ENCODE measurements at places on chromosomes 11 and 22.

- no peak for DNase-seq
These were observed 1.3 kb downstream of the HARBI1 start for GRCh38 chr11:46615756-46616155.

DNA sequence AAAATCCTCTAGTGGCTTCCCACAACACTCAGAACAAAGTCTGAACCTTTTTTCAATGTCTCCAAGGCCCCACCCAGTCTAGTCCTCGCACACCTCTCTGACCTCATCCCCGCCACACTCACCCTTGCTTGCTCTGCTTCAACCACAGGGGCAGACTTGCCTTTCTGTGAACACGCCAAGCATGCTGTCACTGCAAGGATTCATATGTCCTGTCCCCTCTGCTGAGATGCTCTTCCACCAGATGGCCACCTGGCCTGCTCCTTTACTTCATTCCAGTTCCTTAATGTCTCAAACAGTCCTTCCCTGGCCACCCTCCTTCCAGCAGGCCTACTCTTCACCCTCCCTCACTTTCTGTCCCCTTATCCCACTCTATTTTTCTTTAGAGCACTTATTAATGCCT lies 60.6 kb upstream of the ARHGAP20 start:
- no peak for DNase-seq

DNA sequence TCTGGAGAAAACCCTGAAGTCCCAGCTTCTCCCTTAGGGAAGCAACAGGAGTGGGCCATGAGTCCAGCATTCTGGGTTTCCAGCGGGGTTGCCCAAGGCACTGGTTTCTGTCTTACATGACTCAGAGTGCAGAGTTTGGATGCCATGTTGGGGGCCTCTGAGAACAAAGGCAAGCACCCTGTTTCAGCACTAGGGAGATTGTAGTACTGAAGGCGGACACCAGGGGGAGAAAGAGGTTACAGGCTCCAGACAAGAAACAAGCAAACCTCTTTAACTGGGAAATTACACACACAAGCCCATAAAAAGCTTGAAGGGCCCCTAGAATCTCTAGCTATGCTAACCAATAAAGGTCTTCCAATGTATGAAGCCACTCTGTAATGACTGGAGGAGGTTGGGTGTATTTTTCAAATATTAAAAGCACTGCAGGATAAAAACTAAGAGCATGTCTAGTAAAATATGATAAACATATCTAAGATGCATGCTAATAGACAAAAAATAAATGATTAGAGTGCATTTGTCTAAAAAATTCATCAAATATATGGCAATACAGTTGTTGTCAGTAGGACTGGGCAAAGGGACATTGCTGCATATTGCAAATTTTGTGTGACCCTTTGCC lies 7.1 kb downstream of the MS4A6E start:
- no peak for DNase-seq

DNA sequence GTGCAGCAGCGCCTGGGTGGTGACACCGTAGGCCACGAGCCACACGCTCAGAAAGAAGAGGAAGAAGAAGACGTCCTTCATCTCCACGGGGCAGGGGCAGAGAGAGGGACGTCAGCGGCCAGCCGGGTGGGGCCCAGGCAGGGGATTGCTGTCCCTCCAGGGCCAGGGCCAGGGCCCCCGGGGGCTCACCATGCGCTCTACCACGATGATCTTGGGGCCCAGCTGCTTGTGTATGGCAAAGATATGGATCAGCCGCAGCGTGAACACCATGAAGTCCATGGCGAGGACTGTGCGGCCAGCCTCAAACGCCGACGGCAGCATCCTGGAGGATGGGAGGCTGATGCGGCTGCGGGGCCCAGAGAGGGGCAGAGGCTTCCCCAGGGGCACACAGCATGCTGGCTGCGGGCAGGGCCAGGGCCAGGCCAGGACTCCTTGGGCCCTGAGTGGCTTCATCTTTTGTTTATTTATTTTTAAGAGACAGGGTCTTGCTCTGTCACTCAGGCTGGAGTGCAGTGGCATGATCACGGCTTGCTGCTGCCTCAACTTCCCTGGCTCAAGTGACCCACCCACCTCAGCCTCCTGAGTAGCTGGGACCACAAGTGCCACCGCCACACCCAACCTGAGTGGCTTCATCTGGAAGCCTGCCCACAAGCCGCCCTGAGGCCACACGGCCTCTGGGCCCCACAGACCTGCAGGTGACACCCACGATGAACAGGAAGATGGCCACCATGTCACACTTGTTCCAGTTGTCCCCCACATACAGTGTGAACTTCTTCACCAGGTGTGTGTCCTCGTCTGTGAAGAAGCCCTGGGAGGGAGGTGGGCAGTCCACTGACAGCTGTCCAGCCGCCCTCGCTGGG lies 11.1 kb downstream of the TSSC4 start:
- no peak for DNase-seq

DNA sequence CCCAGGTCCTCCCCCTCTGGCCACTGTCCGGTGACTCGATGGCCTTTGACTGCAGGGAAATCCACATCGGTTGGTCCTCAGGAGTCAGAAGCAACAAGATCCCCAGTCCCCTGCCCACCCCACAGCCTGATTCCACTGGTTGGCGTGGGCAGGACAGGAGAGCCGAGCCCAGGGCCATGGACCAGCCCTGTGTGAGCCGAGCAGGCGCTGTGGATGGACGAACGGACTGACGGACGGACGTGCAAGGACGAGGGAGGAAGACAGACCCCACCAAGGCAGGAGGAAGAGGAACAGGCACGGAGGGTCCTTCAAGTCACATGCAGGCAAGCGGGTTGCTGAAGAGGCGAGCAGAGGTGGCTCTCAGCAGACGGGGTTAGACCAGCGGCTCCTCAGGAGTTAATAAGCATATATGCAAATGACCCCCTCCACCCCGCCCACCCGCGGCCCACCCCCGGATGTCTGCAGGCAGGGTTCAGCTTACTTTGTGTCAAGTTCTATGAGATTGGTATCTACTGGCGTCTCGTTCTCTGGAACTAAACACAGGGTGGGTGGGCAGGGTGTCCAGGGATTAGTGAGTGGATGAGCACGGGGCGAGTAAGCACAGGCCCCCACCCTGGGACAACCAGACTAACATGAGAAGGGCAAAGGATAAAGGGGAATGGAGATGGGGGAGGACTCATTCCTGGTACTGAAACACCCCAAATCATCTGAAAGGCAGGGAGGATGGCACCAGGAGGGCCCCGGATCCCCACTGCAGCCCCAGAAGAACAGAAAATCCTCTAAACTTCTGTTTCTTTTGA lies 26.8 kb downstream of the TPBGL start:
- no peak for DNase-seq

GRCh38 chr11:117457835-117458234 lies 130.2 kb downstream of the CEP164 start:
- no peak for DNase-seq

GRCh38 chr22:36356708-36357624 lies 30.8 kb downstream of the MYH9 start:
- DNase-seq = no peak

DNA sequence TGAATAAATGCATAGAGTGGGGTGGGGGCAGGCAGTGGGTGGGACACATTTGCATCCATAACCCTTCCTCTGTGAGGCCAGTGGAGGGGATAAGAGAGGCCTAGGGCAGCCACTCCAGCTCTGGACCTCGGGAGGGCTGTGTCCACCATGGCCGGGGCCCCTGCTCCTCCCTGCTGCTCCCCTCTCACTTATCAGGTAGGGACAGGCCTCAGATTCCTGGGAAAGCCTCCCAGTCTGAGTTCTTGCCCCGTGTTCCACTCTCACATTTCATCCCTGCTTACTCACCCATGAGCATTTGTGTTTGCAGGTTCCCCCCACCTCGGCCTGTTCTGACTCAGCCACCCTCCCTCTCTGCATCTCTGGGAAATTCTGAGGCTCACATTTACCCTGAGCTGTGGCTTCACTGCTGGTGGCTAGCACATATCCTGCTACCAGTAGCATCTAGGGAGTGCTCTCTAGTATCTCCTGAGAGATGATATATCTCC lies 128.7 kb upstream of the TOP3B start:
- DNase-seq = no peak

DNA sequence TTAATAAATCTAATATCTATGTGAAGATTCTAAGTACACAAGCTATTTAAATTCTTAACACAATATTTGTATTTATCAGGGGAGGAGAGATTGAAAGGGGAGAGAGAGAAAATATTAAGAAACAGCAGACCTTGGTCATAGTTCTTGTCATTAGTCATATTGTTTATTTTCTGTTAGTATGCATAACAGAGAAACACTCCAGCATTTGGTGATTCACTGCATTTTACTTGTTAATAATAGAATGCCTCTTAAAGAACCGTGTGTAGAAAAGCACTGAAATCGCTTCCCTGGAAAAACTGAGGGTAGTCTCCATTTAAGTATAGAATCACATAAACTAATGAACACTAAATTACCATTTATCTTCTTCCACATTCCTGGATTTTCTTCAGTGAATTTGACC lies 122.7 kb upstream of the TRPC6 start:
- no peak for DNase-seq
